Stimulated activated CD4-positive, alpha-beta T cell treated with anti-CD3 and anti-CD28 coated beads, TNF-alpha, amount 100 ng/mL, for 4 hours (primary cell): ENCODE measurements at places on chromosomes 6 and 20.

GRCh38 chr20:20827992-20828597, 115.7 kb upstream of the RALGAPA2 start:
- DNase-seq = no peak

DNA sequence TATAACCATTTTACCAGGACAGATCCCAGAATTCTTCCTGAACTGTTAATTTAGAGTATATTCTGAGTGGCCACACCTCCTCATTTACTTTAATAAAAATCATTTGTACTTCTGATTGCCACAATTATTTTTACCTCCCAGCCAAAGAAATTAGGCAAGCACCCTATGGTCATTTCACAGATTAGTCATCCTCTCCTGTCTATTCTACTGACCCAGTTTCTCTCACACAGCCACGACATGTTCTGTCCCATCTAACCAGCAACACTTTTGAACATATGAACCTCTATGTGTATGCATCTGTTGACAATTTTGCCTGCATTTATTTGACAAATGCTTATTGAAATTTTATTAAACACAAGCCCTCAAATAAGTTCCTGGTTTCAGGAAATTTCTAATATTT, 202.6 kb upstream of the STXBP5 start:
- no peak for DNase-seq

GRCh38 chr6:118354641-118355040, 193.5 kb upstream of the PLN start:
- DNase-seq = no peak

- DNase-seq = no peak
Observed at GRCh38 chr20:46802722-46803121, 91.9 kb upstream of the EYA2 start.

DNA sequence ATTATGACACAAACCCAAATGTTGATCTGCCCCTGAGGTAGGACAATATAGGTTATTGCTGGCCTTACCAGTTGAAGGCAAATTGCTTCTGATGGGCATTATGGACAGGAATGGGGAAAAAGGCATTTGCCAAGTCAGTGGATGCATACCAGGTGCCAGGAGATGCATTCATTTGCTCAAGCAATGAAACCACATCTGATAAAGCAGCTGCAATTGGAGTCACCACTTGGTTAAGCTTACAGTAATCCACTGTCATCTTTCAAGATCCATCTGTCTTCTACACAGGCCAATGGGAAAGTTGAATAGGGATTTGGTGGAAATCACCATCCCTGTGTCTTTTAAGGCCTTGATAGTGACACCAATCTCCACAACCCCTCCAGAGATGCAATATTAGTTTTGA, 648.6 kb downstream of the COL12A1 start:
- DNase-seq = no peak

DNA sequence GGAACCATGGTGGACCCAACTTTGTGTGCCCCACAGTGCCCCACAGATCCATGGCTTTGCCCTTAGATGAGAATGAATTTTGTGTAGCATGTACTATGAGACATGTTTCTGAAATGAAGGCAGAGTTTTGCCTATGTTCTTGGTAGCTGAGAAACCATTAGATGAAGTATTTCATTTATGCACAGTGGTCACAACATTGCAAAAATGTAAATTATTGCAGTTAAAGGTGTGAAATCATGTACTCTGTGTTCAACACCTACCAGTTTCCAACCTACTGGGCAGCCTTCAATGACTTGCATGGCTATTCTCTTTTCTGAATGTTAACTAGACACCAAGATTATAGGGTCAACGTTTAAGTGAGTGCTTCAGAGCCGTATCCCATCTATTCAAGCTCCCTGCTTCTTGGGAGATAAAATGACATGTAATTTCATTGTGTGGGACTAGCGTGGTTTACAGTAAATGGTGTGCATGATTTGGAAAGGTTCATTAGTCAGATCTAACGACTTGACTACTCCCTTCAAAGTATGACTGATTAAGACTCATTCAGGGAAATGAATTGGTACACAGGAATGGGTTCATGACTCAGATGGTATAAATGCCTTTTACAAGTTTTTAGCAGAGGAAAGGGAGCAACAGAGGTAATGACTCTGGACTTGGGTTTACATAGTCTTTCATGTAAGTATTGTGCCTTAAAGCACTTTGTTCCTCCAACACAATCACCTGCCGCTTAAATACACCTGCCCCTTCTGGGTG, 106.1 kb upstream of the AKIRIN2 start:
- DNase-seq = no peak
